ENCODE measurements at places on chromosomes 11 and 22.

GRCh38 chr11:60923326-60923725 lies 934 bp upstream of the TMEM132A start:
- DNase-seq: no peak

DNA sequence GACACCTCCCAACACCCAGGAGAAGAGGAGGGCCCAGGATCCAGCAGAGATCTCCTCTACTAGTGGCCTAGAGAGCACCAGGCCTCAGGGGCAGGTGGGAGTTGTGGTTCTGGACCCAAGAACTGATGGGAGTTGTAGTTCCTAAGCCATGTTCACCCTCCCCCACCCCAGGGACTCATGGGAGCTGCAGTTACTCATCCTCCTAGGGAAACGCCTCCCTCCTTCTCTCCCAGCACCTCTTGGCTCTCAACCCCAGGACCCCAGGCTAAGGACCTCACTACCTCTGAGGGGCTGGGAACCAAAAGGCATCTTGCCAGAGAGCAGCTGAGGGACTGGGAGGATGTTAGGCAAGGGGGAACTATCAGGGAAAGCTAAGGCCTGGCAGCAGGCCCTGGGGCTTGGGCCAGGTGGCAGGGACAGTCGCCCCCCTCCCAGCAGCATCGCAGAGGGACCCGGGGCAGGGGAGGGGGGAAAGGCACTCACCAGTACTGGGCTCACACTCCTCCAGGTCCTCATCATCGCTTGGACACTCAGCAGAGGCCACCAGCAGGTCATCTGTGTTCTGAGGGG lies 28.9 kb downstream of the SLC22A12 start:
- DNase-seq: no peak

DNA sequence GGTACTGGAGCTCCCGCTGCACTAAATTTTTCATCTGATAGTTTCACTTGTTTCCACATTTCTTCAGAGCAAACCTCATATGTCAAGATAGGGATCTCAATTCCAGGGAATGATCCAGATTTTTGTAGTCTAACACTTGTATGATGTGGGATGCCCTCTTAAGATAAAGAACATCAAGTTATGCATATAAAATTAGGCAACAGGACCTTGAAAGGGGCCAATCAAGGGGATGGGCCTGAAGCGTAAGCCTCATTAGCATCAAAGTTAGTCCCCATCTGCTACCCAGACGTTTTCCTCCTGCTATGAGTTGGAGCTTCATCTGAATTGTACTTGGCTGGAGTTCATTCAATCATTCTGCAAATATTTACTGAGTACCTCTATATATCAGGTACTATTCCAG lies 17.5 kb downstream of the PDGFD start:
- no peak for DNase-seq

GRCh38 chr11:125148743-125149142 lies 15.8 kb upstream of the PKNOX2 start:
- DNase-seq: no peak

DNA sequence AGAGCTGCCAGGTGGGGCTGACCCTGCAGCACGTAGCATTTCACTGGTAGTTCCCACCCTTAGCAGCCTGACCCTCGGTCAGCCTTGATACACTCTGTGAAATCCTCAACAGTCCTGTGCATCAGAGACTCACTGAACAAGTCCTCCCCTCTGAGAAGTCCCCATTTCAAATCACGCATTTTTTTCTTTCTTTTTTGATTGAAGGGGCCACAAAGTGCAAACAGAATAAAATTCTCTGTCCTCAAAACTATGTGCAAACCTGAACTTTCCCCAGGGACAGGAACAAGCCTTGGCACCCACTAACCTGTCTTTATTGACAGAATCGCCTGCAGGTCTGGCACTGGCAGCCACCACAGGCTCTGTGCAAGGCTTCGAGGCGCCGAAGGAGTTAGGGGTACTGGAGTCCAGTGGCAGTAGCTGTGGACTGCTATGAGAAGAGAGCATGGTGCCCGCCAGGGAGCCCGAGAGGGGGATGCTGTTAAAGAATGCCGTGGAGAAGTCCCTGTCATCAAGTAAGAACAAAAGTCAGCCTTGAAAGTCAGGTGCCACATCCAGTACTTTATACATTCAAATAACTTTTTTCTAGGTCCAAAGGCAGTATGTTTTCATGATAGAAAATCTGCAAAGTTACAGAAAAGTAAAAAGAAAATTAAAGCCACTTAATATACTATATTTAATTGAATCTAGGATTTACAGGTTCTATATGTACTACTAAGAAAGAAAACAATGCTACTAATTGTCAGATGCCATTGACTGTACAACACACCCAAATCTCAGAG lies 53.8 kb downstream of the HIRA start:
- no peak for DNase-seq

DNA sequence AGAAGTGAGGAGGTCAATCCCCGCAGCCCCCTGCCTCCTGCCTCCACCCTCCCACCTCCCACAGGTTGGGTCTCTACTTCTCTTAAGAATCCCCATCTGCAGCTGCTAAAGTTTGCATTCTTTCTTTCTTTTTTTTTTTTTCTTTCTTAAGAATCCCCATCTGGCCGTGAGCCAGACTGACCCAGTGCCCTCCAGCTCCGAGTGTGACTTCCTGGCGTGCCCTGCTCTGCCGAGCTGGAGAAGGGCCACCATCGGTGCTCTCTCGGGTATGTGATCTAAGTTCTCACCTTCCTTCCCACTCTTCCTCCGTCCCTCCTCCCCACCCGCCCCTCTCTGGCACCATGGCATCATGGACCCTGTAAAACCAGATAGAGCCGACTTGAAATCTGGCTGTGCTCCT lies 66.7 kb upstream of the LMO1 start:
- DNase-seq: no peak

GRCh38 chr11:33766085-33766484 lies 8.2 kb downstream of the FBXO3 start:
- no peak for DNase-seq

DNA sequence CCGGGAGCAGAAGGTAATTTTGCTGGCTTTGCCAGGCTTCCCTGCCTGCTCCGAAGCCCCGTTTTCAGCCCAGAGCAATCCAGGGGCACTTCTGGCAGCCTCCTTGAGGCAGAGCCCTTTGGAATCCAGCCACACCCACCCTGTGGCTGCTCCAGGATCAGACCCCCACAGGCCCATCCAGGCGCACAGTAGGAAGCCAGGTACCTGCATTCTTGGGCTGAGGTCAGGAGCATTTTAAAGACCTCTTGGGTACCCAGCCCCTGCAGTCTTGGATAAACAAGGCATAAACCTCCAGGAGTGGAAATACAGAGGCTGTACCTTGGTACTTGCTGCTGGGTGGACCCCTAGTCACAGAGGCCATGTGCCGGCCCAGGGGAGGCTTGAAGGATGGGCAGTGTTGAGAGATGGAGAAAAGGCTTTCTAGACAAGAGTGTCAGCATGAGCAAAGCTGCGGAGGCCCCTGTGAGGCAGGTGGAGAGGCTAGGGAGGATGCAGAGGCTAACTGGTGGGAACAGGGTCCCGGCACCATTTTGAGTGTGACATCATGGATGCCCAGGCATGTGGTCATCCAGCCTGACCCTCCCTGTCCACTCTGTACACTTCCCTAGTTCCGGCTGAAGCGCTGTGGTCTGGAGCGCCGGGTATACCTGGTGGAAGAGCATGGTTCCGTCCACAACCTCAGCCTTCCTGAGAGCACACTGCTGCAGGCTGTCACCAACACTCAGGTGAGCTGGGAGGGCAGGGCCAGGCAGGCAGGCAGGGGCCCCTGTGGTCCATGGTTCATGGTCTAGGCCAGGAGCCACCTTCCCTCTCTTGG lies 3.9 kb downstream of the MUS81 start:
- DNase-seq: no peak
